Stimulated activated CD8-positive, alpha-beta memory T cell treated with anti-CD3 and anti-CD28 coated beads, Interleukin-2, amount 100 ng/mL, for 1 hour (primary cell): ENCODE measurements at places on chromosomes 7 and 10.

GRCh38 chr10:61356354-61356753 lies 96.8 kb downstream of the TMEM26 start:
- no peak for DNase-seq

GRCh38 chr7:81256991-81257390 lies 338.1 kb upstream of the SEMA3C start:
- no peak for DNase-seq

DNA sequence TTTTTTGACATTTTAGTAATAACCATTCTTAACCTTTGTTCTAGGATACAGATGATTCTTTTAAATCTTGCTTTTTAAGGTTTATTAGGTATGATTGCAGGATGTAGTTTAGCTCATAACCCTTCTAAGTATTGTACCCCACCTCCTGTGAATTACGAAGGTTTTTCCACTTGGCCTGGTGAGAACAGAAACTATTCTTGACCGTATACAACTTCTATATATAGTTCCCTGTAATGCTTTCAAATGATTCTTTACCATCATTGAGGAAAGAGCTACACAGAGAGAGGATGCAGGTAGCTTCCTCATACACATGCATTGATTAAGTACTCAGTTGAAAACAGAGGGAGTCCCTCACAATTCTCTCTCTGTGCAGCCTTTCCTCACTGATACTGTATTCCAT lies 86.3 kb downstream of the PALS2 start:
- DNase-seq: no peak

DNA sequence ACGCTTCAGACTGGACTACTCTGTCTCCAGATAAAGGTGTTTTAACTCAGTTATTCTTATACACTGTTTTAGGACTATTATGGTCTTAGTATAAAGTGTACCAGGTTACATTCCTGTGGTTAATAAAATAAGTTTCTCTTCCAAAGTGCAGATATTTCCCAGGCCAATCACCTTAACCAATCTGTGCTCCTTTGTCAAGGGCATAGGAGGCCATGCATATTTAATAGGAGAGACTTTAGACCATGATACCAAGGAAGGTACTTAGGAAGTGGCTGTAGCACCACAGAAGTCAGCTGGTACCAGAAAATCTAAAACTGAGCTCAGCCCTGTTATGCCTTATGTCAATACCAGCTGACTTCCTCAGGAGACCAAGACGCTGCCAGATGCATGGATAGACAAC lies 226.5 kb upstream of the TMEM72 start:
- no peak for DNase-seq

GRCh38 chr10:124997306-124997705 lies 55.4 kb downstream of the ZRANB1 start:
- DNase-seq: no peak

DNA sequence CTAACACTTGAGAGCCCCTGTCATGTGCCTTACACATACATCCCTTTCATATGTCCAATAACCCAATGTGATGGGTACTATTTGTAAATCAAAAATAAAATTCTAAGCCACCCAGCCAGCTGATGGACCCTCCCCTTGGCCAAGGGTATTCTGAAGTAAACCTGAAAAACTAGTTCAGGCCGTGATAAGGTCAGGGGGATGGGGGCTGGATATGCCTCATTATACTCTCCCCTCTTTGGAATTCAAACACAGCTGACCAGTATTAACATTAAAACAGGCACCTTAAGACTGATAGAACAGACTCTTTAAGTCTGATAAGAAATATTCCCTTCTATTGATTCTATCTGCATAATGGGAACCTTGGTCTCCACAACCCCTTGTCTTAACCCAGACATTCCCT lies 51.9 kb downstream of the SLC16A9 start:
- no peak for DNase-seq

- DNase-seq: no peak
Observed at GRCh38 chr10:60916025-60916424, 28.0 kb downstream of the RHOBTB1 start.

- DNase-seq: no peak
Observed at GRCh38 chr7:130356876-130357611, 12.4 kb downstream of the CPA5 start.

DNA sequence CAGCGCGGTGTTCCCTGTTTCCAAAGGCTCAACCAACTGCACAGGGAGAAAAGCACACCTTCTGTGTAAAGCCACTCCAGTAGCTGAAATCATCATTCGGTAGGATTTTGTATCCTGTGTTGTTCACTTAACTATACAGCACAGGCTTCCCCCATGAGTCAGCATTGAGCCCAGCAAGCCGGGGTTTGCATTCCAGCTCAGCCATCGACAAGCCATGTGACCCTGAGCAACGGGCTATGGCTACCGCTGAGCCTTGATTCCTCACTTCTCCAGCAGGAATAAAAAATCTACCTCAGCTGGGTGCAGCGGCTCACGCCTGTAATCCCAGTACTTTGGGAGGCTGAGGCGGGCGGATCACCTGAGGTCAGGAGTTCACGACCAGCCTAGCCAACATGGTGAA lies 44.1 kb upstream of the ATP6V0A4 start:
- DNase-seq: no peak

- DNase-seq: no peak
Observed at GRCh38 chr7:23475576-23475839, 5.2 kb upstream of the IGF2BP3 start.

- DNase-seq: no peak
Observed at GRCh38 chr10:4316161-4316810, 509.7 kb upstream of the AKR1E2 start.

DNA sequence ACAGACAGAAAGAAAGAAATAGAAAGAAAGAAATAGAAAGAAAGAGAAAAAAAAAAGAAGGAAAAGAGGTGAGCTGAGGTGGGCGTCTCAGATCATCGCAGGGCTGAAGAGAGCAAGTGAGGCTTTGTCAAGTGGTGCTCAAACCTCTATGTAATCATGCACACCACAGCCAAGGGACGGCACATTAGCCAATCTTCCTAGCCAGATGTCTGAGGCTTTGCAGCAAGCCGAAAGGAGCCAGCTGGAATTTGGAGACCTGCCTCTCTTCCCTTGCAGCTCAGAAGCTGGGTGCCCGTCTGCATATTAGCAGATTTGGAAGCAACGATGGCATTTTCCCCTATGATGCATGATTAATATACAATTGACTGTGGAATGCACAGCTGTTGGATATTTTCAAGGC lies 52.5 kb downstream of the ADRA2A start:
- DNase-seq: no peak

DNA sequence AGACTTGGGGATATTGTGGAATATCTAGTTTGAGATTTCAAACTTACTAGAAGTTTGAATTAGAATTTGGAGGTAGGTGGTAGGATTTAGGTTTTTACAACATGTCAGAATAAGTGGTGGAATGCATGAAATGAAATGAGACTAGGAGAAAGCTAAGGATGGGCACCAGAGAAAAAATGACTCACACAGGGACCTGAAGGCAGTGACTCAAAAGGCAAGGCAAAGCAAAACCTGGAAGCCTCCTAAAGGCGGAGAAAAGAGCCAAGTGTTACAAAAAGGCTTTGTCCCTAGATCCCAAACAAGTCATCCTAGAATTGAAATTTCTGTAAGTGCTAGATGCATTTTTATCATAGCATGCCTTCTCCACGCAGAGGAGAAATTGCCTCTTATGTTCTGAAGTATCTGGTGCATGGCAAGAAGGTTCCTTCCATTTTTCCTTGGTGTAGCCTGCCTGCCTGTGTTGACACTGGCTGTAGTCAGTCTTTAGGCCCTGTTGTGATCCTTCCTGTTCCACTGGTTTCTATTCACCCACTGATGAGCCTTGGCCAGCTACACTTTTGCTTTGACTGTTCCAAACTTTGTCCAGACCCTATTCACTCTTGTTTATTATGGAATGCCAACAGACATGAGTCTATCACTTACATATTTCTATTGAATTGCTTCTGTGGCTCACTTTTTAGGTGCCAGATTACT lies 109.3 kb downstream of the ETV1 start:
- no peak for DNase-seq

DNA sequence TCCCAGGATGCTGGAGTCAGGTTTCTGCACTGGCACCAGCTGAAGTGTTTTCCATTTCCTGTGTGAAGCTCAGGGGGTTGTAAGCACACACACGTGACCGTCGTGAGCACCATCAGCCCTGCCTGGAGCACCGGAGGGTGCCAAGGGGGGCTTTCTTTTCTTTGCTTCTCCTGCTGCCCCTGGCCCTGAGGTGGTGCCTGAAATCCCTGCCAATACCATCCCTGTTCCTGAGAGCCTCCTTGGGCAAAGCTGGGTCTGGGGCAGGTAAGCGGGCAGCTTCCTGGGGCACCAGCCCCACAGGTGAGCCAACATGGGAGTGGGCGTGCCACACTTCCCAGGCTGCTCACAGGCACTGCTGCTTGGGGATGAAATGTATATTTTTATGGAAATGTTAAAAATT lies 593.6 kb downstream of the DNAJB6 start:
- DNase-seq: no peak

GRCh38 chr10:81541517-81541916 lies 333.5 kb upstream of the NRG3 start:
- no peak for DNase-seq

GRCh38 chr10:69677985-69678654 lies 48.1 kb downstream of the FAM241B start:
- DNase-seq: no peak

GRCh38 chr7:111711426-111712065 lies 149.3 kb upstream of the IMMP2L start:
- DNase-seq: no peak

- no peak for DNase-seq
Observed at GRCh38 chr7:73342645-73343044, 14.7 kb downstream of the FKBP6 start.

DNA sequence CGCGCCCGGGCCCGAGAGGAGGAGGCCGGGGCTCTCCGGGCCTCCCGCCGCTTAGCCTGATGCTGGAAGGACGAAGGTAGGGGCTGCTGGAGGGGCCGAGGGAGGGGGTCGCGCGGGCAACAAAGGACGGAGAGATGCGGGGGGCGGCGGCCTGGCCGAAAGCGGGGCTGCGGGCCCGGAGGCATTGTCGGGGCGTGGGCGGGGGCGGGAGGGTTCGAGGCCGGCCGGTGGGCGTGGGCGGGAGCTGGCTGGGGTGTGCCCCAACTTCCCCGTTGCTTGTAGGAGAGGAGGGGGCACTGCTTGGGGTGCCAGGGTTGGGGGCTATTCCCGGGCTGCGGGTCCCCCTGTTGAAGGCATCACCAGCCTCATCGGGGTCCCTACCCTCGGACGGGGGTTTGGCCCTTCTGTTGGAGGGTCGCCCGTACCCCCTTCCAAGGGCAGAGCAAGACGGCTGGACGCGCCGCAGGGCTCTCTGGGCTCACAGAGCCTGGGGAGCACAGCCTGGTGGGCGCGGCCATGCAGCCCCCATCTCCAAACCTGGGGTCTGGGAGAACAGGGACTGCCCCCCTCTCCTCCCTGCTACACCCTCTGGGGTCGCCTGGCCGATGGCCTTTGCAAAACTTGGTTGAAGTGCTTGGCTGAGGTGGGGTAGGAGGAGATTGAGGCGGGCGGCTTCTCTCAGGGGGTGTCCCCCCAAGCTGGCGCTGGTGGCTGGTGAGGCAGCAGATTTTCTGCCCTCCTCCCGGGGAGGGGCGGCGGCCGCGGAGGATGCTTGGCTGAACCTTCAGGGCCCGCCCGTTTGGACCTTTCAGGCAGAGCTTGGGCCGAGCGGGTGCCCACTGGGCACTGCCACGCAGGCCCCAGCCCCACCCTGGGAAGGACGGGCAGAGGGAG lies 699 bp downstream of the CLIP2 start:
- DNase-seq: no peak

- DNase-seq: no peak
Observed at GRCh38 chr7:101922631-101923601, 105.5 kb downstream of the CUX1 start.

DNA sequence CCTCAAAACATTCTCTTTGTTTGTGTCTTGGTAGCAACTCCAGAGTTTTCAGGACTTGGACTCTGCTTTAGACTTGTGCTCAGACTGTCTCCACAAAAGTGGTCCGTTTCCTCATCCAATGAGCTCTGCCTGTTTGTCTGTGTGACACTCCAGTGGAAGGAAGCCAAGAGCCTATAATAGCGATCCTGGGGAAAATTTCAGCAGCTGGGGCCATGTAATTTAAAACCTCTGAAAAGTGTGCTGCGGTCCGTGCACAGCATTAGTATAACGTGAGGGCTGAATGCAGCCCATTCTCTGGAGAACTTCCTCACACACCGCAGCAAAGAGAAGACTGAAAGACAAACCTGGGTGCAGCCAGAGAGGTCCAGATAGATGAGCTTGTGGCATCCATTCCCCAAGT lies at the start of gene LRRC17:
Gene LRRC17, plus strand, starts transcription at position 259 of the 400 bp plus-strand sequence. CDS start 20,914 bp downstream, outside the sequence.
- DNase-seq: no peak

- DNase-seq: no peak
Observed at GRCh38 chr10:33817605-33818004, 483.1 kb upstream of the NRP1 start.
